ENCODE measurements at places on chromosomes 2 and 18.

DNA sequence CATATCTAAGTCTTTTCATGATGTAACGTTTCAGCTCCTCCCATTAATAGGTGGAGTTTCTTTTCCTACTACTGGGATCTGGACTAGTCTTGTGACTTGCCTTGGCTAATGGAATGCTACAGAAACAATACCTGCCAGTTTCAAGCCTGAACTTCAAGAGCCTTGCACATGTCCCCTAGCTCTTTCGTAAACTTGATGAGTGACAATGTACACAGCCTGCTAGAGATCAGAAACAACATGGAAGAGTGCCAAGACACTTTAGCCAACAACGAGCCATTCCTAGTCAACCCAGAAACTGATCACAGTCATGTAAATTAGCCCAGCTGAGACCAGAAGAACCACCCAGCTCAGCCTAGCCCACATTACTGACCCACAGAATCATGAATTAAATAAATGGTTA lies 24.8 kb upstream of the STK39 start:
- H3K27me3 ChIP-seq: no peaks in the 10 kb centered on the region
- DNase-seq: no peak
- H3K27ac ChIP-seq: no peak overlapping the region

- H3K27ac ChIP-seq: no peak overlapping the region
- no peaks in the 10 kb centered on the region for H3K27me3 ChIP-seq
- H3K4me3 ChIP-seq: no peak overlapping the region
- H3K4me1 ChIP-seq: no peaks in the 10 kb centered on the region
- H3K36me3 ChIP-seq: no peaks in the 10 kb centered on the region
These were observed 8.4 kb downstream of the POMC start for GRCh38 chr2:25159949-25160348.

DNA sequence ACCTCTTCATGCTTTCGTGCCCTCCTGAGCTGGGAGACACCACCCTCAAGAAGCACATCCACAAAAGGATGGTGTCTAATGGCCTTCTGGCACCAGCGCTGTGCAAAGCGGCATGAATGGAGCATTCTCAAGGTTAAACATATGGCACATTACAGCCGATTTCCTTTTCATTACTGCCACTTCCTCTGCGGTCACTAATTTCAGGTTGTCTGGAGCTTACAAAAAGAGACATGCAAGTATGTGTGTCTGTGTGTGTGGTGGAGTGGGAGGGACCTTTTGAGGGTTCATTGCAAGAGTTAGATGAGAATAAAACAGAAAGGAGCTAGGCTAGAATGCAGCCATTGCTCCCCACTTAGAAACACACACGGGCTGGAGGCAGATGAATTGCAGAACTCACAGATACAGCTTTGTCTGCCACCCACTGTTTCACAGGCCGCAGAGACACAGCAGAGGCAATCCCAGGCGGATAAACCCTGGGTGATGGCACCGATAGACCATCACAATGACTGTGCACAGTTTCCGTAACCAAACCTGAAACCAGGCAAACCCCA lies 76.0 kb downstream of the TGIF1 start:
- H3K4me3 ChIP-seq: 0 out of 2 replicates have a peak overlapping the region, but pooled peaks have one; percentile 17
- H3K4me1 ChIP-seq: peaks cover 27% of the 10 kb centered on the region
- peak overlapping the region; percentile 81 for H3K27ac ChIP-seq
- DNase-seq: peak; percentile 74

DNA sequence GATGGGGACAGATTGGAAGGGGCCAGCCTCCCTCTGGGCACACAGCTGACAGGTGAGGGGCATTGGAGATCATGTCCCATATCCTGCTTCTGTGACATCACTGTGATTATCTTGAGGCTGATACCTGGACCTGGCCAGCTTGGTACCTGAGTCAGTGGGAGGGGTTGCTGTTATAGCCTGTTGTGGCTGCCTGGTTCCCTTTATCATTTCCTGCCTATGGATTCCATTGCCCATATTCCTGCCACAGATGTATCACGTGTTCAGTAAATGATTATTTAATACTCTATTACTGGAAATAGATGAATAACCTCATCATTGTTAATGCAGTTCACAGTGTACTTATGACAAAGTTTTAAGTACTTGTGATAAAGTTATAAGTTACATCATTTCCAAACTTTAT lies 7.8 kb upstream of the SCYGR1 start:
- DNase-seq: no peak
- H3K27me3 ChIP-seq: no peaks in the 10 kb centered on the region
- H3K36me3 ChIP-seq: no peaks in the 10 kb centered on the region
- H3K27ac ChIP-seq: no peak overlapping the region

- no peak overlapping the region for H3K27ac ChIP-seq
- H3K36me3 ChIP-seq: peaks cover 21% of the 10 kb centered on the region
- H3K4me3 ChIP-seq: no peak overlapping the region
- no peaks in the 10 kb centered on the region for H3K27me3 ChIP-seq
- no peak for DNase-seq
These were observed 104.6 kb downstream of the RTN4 start for GRCh38 chr2:54945391-54946219.

DNA sequence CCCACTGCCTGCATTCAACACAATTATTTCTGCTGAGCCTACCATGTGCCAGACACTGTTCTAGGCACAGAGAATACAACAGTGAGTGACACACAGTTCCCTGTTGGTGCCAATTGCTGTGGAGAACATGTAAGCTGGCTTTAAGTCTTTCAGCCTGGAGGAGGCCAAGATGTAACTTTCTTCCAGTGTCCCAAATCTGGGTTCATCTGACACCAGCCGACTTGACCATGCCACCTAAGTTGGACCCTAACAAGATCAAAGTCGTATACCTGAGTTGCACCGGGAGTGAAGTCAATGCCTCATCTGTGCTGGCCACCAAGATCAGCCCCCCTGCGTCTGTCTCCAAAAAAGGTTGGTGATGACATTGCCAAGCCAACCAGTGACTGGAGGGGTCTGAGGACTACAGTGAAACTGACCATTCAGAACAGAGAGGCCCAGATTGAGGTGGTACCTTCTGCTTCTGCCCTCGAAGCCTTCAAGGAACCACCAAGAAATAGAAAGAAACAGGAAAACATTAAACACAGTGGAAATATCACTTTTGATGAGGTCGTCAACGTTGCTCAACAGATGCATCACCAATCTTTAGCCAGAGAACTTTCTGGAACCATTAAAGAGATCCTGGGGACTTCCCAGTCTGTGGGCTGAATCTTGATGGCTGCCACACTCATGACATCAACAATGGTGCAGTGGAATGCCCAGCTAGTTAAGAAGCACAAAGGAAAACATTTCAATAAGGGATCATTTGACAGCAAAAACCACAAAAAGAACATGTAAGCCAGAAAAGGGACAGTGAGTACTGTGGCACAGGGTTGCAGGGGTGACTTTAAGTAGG lies 6.3 kb downstream of the TRABD2A start:
- H3K27me3 ChIP-seq: no peaks in the 10 kb centered on the region
- no peak for DNase-seq
- H3K4me1 ChIP-seq: no peaks in the 10 kb centered on the region
- H3K4me3 ChIP-seq: no peak overlapping the region

- no peaks in the 10 kb centered on the region for H3K36me3 ChIP-seq
- H3K4me1 ChIP-seq: peaks cover 10% of the 10 kb centered on the region
- H3K27me3 ChIP-seq: no peaks in the 10 kb centered on the region
- H3K27ac ChIP-seq: no peak overlapping the region
- no peak for DNase-seq
These were observed 2.3 kb upstream of the HOXD10 start for GRCh38 chr2:176114120-176114929.

DNA sequence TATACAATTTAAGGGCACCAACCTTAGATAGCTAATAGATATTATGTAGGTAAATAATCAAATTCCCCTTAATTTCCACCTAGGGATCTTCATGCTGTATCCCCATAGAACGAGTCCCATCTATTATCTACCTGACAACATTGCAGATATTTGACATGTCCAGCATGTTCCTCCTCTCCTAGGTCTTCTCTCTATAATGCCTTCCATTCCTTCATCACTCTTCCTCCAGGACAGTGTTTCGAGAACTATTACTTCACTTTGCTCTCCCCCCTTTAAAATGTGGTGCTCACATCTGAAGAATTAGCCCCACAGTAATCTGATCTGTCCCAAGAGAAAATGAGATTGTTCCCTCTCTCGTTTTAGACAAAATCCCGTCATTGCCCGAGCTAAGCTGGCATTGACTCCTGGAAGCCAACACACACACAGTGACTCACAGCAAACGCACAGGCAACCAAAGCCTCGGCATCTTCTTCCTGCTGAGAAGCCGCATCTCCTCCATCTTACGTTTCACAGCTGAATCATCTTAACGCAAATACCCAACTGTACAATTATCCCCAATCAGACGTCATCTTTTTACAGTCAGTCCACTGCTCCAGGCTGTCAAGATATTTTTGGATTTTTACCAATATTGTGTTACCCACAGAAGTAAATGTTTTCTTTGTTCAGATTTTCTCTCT lies 162.9 kb upstream of the AGAP1 start:
- H3K4me1 ChIP-seq: no peaks in the 10 kb centered on the region
- H3K36me3 ChIP-seq: no peaks in the 10 kb centered on the region
- H3K4me3 ChIP-seq: no peak overlapping the region
- H3K27ac ChIP-seq: no peak overlapping the region
- no peak for DNase-seq

- H3K27ac ChIP-seq: no peak overlapping the region
- no peak for DNase-seq
- H3K27me3 ChIP-seq: no peaks in the 10 kb centered on the region
- peaks cover 17% of the 10 kb centered on the region for H3K4me1 ChIP-seq
These were observed 14.0 kb downstream of the TMEM247 start for GRCh38 chr2:46493241-46493970.

GRCh38 chr18:34801774-34802173 lies 91.7 kb downstream of the DTNA start:
- H3K4me3 ChIP-seq: no peak overlapping the region
- no peaks in the 10 kb centered on the region for H3K4me1 ChIP-seq
- H3K27ac ChIP-seq: no peak overlapping the region

All from Karpas-422 (cell line).